ENCODE measurements at places on chromosomes 16 and 17.

- DNase-seq, result no peak
Measured at GRCh38 chr16:10678655-10679054, 16.1 kb downstream of the TEKT5 start.

- no peak for DNase-seq
Measured at GRCh38 chr17:66098040-66098439, 93.9 kb downstream of the CEP112 start.

DNA sequence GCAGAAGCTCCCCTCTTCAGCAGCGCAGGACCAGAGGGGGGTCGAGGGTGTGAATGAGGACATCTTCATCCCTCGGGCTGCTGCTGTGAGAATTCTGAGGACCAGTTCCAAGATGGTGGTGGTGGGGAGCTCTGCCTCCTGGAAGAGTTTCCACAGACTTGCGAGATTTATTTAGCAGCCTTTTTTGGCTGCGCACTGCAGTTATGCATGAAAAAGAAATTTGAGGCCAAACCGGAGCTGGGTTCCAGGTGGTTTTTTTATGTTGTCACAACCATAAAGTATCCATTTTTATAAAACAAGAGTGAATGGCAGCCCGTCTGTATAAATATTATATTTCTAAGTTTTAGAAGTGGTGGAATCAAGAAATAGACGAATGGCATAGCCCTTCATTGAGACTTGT lies 76.9 kb upstream of the CLEC18A start:
- DNase-seq, result no peak

DNA sequence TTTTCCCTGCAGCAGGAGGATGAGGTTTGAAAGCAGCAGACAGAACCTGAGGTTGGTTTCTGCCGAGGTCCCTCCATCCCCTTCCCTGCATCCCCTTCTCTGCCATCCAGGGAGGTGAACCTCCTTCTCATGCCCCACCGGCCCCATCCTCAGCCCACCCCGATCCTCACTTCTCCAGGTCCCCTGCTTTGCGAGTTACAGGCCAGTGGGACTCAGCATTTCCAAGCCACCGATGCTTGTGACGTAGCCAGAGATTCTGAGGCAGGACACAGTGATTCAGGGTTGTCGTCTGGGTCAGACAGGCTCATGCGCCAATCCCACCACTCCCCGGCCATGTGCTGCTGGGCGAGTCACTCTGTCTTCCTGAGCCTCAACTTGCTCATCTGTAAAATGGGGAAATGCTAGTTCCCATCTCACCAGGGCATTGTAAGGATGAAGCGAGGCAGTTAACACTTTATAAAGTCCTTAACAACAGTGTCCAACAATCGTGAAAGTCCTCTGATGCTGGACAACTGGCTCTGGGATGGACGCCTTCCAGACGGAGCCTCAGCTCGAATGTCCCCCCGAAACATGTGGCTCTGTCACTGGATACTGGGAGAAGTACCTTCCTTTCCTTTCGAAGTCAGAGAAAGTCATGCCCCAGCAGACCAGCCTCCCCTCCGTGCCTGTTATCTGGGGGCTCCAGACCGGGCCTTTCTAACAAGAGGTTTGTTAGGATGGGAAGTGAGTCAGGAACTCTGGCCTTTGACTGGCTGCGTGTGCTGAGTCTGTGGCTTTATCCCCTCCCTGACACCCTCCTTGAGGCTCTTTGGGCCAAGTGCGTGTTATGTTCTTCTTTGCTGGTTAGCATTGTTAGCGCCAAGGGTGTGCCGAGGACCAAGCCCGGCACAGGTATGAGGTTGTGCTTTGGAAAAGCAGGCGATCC lies 21.9 kb downstream of the SEC14L5 start:
- DNase-seq, result no peak

GRCh38 chr17:17114592-17115225 lies 72.5 kb downstream of the MPRIP start:
- DNase-seq, result no peak

DNA sequence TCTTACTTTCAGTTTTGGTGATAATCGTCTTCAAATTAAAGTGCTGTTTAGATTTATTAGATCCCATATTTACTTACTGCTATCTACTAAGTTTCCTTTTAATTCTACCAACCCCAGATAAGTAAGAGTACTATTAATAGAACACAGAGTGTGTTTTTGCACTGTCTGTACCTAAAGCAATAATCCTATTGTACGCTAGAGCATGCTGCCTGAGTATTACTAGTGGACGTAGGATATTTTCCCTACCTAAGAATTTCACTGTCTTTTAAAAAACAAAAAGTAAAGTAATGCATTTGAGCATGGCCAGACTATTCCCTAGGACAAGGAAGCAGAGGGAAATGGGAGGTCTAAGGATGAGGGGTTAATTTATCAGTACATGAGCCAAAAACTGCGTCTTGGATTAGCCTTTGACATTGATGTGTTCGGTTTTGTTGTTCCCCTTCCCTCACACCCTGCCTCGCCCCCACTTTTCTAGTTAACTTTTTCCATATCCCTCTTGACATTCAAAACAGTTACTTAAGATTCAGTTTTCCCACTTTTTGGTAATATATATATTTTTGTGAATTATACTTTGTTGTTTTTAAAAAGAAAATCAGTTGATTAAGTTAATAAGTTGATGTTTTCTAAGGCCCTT lies 56.8 kb downstream of the HLF start:
- no peak for DNase-seq

- no peak for DNase-seq
Measured at GRCh38 chr16:31714903-31715504, 158.6 kb upstream of the ZNF267 start.

GRCh38 chr16:51095890-51096626 lies 55.0 kb downstream of the SALL1 start:
- DNase-seq, result no peak

DNA sequence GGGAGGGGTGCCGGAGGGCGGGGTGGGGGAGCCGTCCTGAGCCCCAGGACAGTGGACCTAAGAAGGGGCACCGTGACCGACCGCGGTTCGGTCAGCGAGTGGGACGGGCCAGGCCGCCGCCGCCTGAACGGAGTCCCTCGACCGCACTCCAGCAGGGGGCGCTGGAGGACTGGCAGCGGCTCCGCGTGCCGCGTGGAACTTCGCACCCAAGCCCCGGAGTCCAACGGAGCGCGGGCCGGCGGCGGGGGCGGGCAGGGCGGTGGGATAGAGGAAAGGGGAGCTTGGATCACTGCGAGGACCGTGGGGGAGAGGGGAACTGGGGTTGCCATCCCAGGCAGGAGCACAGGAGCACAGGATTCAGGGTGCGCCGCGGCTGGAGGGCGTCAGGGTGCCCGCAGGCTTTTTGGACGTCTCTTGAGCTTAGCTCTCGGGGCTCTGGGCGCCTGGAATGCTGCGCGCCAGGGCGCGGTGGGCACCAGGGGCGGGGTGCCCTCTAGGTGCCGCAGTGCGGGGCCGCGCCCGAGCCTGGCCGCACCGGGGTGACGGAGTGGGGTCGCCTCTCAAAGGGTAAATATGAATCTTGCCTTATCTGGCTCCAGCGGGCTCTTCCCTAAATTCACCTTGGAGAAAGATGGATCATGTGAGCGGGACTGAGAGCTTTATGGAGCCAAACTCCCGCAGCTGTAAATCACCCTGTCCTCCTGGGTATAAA lies 379 bp upstream of the OTOP2 start:
- DNase-seq, result peak; percentile 65

DNA sequence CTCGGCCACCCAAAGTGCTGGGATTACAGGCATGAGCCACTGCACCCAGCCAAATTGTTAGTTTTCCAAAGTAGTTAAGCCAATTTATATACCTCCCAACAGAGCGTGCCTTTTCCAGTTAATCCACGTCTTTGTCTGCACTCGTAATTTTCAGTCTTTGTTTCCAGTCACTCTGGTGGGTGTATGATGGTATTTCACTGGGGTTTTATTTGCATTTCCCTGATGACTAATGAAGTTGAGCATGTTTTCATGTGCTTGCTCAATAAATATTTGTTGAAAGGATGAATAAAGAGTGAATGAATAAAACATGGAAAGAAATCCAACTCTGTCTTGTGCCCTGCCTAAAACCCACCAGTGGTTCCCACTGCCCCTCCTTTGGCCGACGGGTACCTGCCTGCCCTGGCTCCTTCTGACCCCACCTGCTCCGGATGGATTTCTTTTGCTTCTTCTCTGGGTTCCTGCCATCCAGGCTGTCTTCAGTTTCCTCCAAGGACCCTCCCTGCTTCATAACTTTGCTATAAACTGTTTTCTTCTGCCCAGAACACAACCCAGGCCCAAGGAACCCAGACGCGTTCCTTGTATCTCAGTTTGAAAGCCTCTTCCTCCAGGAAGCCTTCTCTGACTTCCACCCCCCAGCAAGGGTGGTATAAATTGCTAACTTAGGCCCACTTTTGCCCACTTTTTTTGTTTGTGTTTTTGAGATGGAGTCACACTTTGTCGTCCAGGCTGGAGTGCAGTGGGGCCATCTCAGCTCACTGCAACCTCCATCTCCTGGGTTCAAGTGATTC lies 3.0 kb upstream of the ABCC1 start:
- peak; percentile 38 for DNase-seq

DNA sequence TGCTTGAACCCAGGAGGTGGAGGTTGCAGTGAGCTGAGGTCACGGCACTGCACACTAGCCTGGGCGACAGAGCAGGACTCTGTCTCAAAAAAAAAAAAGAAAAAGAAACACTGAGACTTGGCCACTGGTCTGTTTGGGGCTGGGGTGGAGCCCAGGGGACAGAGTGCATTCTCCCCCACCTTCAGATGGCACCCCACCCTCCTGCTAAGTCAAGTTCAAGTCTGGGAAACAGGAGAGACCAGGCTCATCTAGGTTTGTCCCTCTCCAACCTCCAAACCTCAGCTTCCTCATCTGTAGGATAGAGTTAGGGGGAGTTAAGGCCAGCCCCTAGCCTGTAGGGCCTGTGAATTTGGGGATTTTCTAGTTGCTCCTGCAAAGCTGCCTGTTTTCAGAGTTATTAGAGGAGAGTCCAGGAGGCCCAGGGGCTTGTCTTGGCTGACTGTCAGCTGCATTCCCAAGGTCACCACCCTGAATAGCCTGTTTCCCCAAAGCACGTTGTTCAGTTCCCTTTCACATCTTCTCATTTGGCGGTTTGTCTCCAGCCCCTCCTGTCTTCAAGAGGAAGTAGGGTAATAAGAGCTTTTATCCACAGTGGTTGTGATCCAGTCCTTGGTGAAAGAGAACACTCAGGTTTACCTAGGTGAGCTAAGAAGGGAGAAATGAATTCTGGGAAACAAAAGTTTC lies 2.2 kb downstream of the MT3 start:
- DNase-seq, result no peak

- no peak for DNase-seq
Measured at GRCh38 chr17:1034652-1035210, 37.8 kb downstream of the TIMM22 start.

DNA sequence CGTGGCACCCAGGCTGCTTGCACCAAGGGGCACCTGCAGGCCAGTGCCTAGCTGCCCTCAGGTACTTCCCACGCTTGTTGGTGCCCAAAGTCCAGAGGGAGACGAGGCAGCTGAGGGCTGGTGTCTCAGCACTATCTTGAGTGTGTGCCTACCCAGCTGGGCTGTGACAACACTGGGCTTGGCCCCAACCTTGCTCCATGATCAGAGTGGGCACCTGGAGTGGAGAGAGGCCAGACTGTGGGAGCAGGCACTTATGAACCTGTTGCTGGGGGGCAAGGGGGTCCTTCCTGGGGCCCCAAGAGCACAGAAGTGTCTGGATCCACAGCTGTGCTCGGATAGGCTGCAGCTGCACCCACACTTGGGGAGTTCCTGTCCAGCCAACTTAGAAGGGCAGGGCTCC lies 314.7 kb downstream of the KCNJ2 start:
- no peak for DNase-seq

DNA sequence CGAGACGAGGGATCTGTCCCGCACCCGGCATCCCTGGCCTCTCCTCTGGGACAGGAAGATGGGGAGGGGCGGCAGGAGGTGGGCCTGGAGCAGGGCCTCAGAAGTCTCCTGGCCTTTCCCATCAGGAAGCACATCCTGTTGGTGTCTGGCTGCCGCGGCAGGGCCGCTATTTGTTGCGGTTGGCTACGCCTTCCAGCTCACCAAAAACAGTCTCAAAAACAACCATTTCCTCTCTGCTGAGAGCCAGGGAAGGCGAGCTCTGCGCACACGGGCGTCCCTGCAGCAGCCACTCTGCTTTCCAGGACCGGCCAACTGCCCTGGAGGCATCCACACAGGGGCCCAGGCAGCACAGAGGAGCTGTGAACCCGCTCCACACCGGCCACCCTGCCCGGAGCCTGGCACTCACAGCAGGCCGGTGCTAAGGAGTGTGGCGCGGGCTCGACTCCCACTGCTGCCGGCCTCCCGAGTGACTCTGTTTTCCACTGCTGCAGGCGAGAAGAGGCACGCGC lies at the start of gene TMEM204:
TMEM204 (plus strand) TSS at position 224 of the 509 bp plus-strand sequence. CDS start 610 bp downstream, outside the sequence.
- peak; percentile 53 for DNase-seq

DNA sequence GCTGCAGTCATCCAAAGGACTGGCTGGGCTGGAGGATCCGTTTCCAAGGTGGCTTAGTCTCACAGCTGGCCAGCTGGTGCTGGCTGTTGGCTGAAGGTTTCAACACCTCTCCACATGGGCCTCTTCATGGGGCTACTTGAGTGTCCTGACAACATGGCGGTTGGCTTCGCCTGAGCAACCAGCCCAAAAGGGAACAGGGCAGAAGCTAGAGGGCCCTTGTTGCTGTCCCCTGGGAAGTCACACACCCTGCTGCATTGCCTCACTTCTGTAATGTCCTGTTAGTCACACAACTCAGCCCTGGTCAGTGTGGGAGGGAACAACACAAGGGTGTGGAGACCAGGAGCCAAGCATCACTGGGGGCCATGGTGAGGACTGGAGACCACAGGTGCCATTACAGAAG lies 36.6 kb downstream of the C16orf78 start:
- DNase-seq, result no peak

Measured in MG63 (cell line).